ENCODE measurements at places on chromosomes 6 and 20.

GRCh38 chr6:57305761-57306160 lies 11.7 kb upstream of the PRIM2 start:
- DNase-seq = no peak

DNA sequence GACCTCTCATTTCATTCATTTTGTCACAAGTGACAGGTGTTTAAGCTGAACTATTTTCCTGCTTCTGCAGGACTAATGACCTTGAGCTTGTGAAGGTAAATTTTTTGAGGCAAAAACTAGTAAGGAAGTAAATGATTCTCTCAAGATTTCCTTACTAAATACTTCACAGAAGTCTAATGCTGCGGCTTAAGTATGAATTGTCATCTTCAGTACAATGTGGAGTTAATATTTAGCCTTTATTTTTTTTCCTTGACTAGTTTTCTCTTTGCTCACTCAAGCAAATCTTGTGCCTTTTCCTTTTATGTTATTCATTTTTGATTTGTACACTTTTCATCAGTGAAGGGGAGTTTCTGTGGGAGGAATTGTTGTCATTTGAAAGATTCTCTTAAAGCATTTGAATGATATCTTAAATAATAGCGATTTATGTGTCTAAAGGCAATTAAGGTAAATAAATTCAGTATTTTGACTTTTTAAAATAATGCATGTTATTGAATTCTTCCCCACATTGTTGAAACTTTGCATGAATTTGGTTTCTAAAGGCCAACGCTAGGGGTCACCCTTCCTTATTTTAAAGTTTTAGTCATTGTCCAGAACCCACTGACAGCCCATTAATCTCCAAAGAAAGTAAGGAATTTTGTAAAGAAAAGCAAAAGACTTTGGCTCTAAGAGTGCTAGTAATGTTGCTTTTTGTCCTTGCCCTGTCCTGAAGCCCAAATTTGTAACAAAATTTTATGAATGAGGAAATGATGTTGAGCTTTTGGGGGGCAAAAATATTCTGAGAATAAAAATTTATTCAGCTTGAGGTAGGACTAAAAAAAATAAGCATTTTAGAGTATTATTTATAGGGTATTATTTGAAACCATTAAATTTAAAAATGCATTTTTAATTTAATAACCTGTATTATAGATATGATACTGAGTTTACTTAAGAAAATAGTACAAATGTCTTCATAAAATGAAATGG lies 157.4 kb upstream of the LAMA2 start:
- DNase-seq = no peak

- DNase-seq = no peak
These were observed 537.4 kb upstream of the MMS22L start for GRCh38 chr6:97820400-97820799.

GRCh38 chr6:13873288-13874190 lies 51.2 kb upstream of the RNF182 start:
- peak; percentile 51 for DNase-seq

- DNase-seq = no peak
These were observed 15.7 kb downstream of the C6orf15 start for GRCh38 chr6:31096656-31097055.

DNA sequence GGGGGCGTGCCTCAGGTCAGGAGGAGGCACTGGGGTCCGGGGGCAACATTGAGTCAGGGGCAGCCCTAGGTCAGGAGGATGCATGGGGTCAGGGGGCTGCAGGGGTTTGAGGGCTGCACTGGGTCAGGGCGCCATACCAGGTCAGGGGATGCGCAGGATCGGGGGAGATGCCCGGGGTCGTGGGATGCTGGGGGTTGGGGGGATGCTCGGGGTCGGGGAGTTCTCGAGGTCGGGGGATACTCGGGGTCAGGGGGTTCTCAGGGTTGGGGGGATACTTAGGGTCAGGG lies 727 bp upstream of the EXOC2 start:
- no peak for DNase-seq

DNA sequence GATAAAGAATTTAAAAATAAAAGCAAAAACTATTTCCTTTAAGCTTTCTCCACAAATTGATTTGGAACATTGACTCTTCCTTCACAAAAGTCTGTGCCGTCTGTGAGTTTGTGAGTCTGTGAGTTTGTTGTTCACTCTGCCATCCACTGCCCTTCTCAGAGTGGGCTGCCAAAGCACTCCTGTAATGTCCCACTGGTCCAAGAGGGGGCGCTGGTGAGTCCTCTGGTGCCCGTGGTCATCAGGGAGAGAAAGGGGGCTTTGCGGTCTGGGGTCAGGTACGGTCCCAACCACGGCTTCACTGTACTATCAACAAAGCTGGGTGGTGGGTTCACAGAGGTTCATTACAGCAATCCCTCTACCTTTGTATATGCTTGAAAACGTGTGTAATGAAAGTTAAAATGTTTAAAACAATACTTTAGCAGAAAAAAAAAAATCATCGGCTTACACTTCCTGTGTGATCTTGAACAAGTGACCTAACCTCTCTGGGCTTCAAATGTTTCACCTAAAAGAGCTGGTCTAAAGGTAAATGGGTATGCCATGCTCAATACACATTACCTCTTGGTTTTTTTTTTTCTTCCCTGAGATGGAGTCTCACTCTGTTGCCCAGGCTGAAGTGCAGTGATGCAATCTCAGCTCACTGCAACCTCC lies 5.6 kb upstream of the ANKRD60 start:
- DNase-seq = no peak

DNA sequence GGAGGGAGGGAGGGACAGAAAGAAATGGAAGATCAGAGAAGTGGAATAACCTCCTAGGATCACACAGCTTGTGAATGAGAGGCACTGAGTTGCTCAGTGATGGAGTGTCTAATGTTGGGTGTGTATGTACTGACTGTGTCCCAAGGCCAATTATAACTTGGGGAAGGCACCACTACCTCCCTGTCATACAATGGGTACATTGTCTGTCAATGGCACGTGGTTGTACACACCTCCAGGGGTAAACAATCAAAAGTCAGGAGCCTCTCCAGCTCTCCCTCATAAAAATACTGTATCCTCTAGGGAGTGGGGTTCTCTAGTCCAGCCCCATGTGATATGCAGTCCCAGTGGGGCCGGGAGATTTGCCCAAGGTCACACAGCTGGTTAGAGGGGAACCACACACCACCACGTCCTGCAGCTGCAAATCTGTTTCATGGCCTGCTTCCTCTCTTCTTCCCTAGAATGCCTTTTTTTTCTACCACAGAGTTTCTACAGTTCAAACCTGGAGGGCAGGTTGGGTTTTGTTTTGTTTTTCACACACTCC lies 112.5 kb downstream of the SNX5 start:
- no peak for DNase-seq

DNA sequence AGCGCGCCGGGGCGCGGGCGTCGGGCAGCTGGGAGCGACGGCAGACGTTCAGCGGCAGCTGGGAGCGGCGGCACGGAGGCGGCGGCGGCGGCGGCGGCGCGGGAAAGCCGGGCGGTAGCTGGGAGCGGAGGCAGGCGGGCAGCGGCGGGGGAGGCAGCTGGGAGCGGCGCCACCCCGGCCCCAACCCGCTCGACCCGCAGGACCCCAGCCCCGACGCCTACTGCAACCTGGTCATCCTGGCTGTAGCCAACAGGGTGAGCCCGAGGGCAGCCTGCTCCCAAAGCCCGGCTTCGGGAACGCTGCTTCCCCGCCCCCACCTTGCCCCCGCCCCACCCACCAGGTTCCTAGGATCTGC lies 8.9 kb downstream of the CCM2L start:
- DNase-seq = no peak

GRCh38 chr20:8077137-8077466 lies 55.0 kb upstream of the PLCB1 start:
- DNase-seq = no peak

DNA sequence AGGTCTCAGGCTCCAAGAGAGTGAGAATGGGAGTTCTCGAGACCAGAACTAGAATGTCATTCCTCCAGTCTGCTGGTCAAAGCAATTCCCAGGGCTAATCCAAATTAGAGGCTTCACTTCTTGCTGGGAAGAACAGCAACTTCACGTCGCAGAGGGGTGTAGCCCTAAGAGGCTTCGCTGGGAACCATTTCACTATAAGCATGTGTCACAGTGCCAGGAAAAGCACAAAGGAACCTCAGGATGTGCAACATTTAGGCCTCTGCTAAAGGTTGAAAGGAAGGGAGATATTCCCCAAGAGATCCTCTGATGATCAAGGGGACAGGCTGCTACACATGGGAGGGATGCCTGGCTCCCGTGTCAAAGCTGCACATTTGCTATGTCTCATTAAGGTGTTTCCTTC lies 35.9 kb upstream of the NXT1 start:
- no peak for DNase-seq

- DNase-seq = no peak
These were observed 4.2 kb downstream of the BRD2 start for GRCh38 chr6:32972353-32973143.

GRCh38 chr6:125491860-125492618 lies 190.3 kb upstream of the HDDC2 start:
- no peak for DNase-seq

Data from activated T-helper 2 cell treated with anti-CD3 and anti-CD28 coated beads, Interferon-gamma antibody, Interleukin-2, Interleukin-4, amounts not matched to agents 10 μg/mL and 5 μg/mL and 100 μg/mL, durations not matched to agents 14 hours and 24 hours and 36 hours (primary cell).